Fibroblast of pulmonary artery (primary cell): ENCODE measurements at places on chromosomes 11 and 22.

GRCh38 chr22:21972293-21972779 is 10.3 kb downstream of the TOP3B start:
- DNase-seq = peak; percentile 36

DNA sequence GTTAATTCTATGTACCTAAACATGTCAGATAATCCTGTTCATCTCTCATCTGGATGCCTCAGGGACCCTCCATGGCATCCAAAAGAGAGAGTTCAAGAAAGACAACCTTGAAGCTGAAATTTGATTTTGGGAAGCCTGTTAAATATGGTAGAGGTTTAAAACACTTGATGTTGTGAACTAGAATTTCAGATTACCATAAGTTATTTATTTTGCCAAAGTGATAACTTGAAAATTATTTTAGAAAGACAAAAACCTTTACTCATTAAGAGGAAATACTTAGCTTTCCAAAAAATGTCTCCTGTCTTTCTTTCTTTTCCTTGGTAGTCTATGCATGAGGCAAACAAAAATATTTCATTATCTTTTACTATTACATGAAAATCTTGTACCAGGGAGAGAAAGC is 714.0 kb downstream of the NTM start:
- DNase-seq = no peak

- DNase-seq = peak; percentile 71
Measured at GRCh38 chr22:41288245-41288946, 2.4 kb upstream of the RANGAP1 start.

DNA sequence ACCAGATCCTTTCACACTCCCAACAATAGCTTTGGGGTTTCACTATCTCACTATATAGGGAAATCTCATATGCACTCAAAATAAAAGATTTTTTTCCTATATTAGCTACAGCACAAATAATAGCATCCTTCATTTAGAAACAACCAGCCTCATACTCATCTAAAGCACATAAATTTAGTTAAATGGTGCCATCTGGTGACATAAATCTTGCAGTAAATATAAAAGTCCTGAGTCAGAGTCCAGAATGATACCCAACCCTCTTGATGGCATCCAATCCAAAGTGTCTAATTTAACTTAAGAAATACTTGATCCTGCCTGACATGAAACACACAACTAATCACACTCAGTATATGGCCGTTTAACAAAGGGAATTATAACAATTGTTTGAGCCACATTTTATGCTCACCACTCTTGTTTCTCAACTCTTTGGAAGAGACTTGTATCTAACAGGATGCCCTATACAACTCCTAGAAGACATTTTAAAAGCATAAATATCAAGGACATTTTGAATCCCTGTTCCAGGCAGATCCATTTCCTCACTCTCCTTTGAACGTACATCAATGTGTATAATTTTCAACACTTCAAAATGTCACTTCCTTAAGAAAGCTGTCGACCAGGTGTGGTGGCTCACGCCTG is 36.2 kb downstream of the DLG2 start:
- DNase-seq = peak; percentile 38

GRCh38 chr11:102656528-102656927 is 31.4 kb upstream of the MMP20 start:
- no peak for DNase-seq

DNA sequence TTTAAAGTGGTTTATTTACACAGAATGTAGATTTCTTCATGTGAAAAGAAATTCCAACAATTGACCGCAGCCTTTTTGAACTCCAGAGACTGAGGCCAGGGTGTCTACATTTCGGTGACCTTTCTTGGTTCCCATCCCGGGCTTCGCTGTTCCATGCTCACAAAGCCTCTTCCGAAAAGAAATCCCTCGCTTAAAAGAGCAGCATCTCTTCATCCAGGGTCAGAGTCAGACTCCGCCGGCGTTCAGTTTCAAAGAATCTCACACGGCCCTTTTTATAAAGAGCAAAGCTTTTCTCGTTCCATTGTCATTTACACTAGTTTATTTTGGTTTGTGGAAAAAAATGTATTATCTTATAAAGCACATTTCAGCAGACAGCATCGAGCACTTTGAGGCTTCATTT is 530.6 kb upstream of the B3GAT1 start:
- DNase-seq = no peak
